Brain microvascular endothelial cell (primary cell): ENCODE measurements at places on chromosomes 11 and 22.

GRCh38 chr11:119421351-119421750, 1.6 kb downstream of the THY1 start:
- no peak for DNase-seq

DNA sequence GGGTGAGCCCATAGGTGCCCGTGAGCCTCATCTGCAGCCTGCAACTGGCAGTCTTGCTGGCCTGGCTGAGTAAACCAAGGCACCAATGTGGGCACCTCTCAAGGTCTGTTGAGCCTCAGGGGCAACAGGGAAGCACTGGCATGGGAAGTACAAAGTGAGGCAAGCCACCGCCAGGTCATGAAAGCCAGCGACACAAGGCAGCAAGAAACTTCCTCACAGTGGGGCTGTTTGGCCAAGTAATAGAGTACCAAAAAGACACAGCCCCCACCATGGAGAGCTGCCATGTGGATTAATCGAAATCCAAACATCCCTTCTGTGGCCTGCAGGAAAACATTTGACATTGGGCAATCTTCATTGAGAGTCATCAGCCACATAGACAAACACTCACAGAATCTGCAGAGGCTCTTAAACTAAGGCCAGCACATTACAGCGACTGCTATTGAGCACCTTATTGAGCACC, 43.6 kb upstream of the FIBIN start:
- peak; percentile 90 for DNase-seq

GRCh38 chr11:32722255-32722654, 72.2 kb downstream of the CCDC73 start:
- no peak for DNase-seq

DNA sequence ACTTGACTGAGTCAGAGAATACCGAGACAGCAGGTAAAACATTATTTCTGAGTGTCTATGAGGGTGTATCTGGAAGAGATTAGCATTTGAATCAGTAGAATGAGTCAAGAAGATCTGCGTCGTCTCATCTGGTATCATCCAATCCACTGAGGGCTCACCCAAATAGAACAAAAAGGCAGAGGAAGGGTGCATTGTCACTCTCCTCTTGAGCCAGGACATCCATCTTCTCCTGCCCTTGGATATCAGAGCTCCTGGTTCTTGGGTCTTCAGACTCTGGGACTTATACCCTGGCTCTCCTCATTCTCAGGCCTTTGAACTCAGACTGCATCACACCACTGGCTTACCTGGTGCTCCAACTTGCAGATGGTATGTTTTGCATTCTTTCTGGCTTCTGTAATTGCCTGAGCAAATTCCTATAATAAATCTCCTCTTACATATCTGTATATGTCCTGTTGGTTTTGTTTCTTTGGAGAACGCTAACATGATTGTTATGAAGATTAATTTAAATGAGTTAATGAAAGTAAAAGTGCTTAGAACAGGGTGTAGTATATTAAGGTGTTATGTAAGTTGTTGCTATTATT, 49.3 kb downstream of the ME3 start:
- no peak for DNase-seq

DNA sequence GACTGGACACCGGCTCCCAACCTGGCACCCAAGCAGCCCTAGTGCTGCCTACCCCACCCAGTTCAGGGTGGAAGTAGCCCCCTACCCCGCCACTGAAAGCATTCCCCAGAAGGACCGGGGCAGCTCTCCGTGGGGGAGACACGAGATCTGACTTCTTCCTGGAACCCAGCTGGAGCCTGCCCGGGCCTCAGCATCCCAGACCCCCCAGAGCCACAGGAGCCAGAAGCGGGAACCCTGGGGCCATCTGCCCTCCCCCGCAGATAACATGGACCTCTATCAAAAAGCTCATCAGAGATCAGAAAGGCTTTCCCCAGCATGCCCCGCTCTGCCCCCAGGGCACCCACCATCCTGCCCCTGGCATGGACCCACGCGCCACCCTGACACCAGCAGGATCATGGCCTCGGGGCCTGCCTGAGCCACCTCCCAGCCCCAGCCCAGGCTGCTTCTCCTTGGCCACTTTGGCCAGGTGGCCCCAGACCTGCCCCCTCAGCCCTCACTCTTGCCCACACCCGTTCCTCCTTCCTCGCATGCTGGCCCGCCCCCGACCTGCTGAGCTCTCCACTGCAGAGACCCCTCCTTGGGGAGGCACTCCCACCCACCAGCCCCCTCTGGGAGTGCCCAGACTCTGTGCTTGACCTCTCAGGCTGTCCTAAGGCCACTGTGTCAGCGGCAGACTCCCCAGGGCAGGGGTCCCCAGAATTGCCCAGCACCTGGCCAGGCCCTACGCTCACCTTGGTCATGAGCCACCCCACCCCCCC, 17.1 kb downstream of the WNT7B start:
- no peak for DNase-seq

GRCh38 chr22:23243006-23243573, 62.8 kb downstream of the BCR start:
- DNase-seq, result no peak

DNA sequence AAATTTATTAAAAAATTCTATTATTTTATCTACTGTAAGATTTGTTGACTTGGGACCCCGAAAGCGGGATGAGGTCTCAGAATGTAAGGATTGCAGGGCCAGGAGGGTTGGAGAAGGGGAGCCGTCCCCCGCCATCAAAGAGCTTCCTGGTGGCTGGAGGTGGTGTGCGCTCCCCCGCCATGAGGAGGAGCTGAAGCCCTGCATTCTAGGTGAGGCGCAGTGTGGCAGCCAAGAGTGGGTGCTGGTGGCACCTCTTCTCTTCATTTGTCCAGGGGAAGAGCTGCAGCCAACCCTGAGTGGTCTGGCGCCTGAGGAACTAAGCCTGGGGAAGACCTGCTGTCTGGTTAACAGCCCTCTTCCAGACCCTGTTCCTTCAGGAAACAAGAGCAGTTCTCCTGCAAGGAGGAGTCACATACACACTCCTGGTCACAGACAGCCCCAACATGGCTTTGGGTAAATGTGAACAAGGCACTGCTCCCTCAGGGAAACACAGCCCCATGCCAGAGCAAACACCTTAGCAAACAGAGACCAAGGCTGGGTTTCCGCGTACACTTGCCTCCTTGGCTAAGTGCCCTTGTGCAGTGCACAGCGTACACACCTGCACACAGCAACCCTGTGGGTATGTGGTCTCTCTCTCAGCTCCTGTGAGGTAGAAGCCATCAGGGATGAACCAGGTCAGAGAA, 17.3 kb downstream of the RTN4RL2 start:
- no peak for DNase-seq

DNA sequence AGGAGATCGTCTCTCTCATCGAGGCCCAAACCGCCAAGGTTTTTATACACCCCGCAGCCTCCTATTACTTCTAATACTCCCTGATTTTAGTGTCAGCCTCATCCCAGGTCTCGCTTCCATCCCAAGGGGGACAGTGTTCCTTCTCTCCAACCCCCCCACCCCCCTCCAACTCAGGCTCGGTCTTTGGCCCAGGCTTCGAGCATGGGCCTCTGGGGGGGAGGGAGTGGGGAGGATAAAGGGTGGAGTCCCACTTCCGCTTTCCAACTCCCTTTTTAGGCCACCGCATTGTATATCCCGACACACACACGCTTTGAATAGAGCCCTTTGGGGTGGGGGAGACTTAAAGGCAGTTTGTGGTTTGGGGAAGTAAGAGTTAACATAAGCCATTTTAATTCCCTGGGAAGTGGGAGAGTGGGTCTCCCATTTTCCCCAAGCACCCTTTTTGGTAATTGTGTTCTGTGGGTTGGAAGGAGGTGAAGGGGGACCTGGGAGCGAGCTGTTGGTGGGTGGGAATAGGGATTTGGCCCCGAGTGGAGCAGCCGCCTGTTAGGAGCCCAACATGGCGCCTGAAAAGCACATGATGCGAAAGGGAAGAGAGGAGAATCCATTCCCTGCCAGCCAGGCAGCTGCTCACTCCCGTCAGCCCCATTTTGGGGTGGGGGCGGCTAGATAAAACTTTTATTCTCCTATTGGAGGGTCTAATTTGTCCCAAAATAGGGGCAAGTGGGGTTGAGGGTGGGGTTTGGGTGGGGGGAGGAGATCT, 844 bp downstream of the PCF11 start:
- peak; percentile 29 for DNase-seq

DNA sequence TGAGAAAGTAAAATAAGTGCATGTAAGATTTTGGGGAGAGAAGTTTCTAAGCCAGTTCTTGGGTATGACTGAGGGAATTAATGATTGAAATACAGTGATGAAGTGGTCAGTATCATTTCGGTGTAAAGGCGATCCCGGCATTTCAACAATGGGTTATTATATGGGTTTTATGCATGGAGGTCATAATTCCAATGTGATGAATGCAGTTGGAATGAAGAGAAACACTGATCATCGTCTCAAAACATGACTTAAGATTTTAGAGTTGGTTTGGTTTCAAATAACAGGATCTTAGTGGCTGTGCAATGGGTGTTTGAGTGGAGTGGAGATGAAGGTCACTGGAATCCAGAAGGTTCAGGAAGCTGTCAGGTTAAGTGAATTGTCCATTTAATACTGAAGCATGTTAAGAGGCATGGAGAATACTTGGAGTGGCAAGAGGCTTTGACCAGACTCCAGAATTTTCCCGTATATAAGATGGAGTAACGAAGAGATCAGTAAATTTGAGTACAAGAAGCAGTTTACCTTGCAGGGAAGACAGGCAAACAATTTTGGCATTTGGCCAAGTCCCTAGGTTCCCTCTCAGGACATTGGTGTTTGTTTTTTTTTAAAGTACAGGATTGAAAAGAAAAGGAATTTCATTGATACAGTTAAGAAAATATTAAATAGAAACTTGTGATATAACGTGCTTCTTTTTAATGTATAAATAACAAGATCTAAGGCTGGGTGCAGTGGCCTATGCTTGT, 96.4 kb upstream of the BIRC3 start:
- peak; percentile 68 for DNase-seq

- no peak for DNase-seq
These were observed 61.3 kb upstream of the BARX2 start for GRCh38 chr11:129314371-129314770.

- DNase-seq, result no peak
These were observed 52.7 kb upstream of the SHANK2 start for GRCh38 chr11:71305041-71305440.

GRCh38 chr11:16611926-16612565, 126.4 kb upstream of the C11orf58 start:
- DNase-seq, result no peak

DNA sequence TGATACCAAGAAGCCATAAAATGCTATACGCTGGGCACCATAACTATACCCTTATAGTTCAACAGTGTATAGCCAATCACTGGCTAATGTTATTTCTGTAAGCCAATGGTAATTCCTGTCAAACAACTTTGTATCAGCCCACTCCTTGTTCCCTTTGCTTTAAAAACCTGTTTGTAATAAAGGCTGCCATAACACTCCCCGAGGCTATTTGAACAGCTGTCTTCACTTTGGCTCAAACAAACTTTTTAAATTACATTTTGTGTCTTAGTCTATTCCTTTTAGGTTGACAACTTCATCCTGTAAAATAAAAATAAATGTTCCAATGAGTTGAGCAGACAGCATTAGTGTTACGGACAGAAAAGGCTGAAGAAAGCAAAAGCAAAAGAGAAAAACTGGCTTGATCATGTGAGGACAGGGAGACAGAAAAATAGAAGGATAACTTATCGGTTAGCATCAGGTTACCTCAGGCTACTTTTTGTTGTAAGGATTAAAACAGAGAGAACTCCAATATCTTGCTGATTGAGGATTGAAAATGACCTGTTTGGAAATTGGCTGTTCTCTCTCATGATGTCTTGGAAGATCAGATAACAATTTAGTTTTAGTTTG, 95.0 kb downstream of the AASDHPPT start:
- DNase-seq, result no peak

- peak; percentile 37 for DNase-seq
These were observed 73.3 kb upstream of the ZBED5 start for GRCh38 chr11:10930972-10931760.

DNA sequence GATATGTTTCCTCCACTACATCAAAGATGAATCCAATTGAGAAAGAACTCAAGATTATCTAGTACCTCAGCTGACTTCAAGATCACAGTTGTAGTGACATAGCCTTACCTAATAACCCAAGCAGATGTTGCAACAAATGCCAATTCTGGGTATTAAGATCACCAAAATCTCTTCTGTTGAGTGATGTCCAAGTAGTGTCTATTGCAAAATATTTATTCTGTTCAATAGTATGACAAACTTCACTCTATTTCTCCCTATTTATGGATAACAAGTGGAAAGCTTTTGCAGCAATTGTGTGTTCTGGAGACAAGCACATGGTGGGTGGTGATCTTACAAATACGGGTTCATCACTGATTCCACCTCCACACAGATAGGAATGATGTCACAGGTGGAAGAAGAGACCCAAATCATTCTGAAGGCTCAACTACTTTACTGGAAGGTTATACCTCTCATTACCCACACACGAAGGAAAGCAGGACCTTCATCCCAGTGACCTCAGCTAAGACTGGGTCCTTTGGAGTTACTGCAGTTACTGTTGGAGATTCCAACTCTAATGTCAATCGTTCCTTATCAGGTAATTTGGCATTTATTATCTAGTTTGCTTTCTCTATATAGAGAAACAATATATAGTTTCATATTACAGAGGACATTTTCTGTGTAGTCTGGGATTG, 72.0 kb downstream of the CD44 start:
- no peak for DNase-seq

DNA sequence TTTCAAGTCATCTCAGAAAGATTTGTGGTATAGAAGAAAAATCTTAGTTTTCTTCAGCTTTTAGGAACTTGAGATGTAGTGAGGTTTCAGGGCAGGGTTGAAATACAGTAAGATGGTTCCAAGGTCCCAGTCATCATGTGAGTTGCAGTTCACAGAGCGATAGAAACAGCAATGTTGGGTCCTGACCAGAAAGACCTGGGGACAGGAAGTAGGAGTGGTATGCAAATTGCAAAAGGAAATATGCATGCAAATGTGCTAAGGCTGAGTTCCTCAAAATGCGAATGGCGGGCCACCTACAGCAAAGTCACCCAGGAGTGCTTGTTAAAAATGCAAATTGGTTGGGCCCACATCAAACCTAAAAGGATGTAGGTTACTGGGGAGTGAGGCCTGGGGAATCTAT, 1032.7 kb upstream of the TENM4 start:
- DNase-seq, result no peak
